ENCODE measurements at places on chromosomes 13 and 19. TPM values are rescaled to one million over a fixed set of nuclear protein-coding genes. Genes with fewer than 3 reads are reported as not detected.

Gene ZNF235
- 4.3 TPM for polyA plus RNA-seq

Gene PPAN
- polyA plus RNA-seq = 24.9 TPM

Gene CXCL17
- polyA plus RNA-seq = not detected

Gene ZNF577
- polyA plus RNA-seq = 6.5 TPM

Gene ZNF497
- 2.9 TPM for polyA plus RNA-seq

Gene FARP1
- polyA plus RNA-seq = 0.36 TPM

Gene CYSLTR2
- 1.1 TPM for polyA plus RNA-seq

Gene CBLC
- polyA plus RNA-seq = not detected

Gene PTGIR
- polyA plus RNA-seq = 13.2 TPM

Gene USHBP1
- polyA plus RNA-seq = not detected

Gene POSTN
- polyA plus RNA-seq = not detected

Gene CAMSAP3
- polyA plus RNA-seq = 0.06 TPM

Gene WASF3
- not detected for polyA plus RNA-seq

Gene CGB2
- polyA plus RNA-seq = not detected

Gene XPO4
- 6.1 TPM for polyA plus RNA-seq

Gene RFPL4AL1
- polyA plus RNA-seq = not detected

Gene SULT2B1
- polyA plus RNA-seq = not detected

All from naive thymus-derived CD4-positive, alpha-beta T cell (primary cell).